ENCODE measurements at places on chromosomes 4 and X.

DNA sequence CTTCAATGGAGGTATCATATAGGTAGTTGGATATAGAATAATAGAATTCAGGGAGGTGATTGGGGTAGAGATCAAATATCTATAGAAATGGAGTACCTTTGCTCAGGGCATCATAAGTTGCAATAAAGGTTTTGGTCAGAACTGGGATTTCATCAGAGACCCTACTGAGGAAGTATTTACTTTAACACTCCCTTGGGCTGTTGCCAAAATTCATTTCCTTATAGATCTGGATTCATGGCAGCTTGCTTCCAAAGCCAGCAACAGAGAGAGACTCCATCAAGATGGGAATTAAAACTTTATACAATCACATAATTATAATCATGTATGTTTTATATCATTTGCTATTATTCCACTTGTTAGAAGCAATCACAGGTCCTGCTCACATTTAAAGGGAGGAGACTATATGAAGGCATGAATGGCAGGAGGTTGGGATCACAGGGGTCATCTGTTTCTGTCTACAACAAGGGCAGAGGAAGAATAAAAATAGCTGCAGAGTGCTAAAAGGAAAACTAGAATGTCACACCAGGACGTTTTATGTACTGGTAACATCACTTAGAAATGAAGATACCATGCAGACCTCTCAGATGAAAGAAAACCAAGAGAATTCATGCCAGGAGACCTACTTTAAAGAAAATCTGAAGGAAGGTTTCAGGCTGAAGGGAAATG, 902.1 kb upstream of the LCORL start:
- no peak for DNase-seq

DNA sequence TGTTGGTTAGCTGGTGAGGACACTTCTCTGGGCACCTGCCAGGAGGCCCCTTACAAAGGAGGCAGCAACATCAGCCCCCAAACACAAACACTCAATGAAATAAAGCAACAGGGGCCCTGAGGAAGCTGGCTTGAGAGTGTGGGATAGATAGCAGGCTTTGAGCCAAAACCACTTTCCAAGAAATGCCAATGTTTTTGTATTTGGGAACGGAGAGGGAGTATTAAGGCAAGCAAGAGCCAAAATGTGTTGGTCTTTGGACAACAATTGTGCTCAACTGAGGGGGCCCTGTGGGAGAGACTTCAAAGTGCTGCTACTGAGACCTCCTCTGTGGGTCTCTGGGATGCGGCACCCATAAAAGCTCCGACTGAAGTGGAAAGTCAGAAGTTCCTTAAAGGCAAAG, 41.0 kb downstream of the RAI2 start:
- DNase-seq = no peak

- no peak for DNase-seq
Observed at GRCh38 chr4:153020457-153020856, 84.3 kb downstream of the FHDC1 start.

GRCh38 chr4:101286663-101287062, 60.7 kb downstream of the PPP3CA start:
- no peak for DNase-seq

DNA sequence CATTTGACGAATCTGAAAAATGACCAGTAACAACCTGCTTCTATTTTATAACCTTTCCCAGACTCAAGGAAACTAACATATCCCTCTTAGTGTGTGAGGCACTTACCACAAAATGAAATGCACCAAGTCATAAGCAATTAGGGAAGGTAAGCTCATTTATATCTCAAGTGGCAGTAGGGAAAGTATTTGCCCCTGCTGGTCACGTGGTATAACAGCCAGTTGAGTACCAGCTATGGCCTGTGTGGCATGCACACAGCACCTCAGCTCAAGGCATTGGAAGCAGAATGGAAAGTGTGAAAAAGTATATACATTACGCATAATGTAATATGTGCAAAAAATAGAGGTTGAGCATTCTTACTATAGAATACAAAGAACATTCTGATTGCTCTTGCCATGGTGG, 178.3 kb upstream of the GYPA start:
- DNase-seq = no peak

GRCh38 chrX:139298437-139298836, 232.1 kb upstream of the F9 start:
- DNase-seq = no peak

DNA sequence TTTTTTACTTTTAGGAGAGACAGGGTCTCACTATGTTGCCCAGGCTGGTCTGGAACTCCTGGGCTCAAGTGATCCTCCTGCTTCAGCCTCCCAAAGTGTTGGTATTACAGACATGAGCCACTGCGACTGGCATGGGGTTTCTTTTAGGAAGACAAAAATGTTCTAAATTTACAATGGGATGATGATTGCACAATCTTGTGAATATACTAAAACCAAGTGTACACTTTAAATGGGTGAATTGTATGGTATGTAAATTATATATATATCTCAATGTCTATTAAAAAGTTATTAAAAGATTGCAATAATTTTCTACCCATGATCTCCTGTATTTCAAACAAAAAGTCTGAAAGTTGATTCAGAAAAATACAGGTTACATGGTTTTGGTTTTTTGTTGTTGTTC, 9.1 kb upstream of the MAGIX start:
- DNase-seq = no peak

- no peak for DNase-seq
Observed at GRCh38 chrX:51931566-51932150, 38.2 kb downstream of the MAGED1 start.

DNA sequence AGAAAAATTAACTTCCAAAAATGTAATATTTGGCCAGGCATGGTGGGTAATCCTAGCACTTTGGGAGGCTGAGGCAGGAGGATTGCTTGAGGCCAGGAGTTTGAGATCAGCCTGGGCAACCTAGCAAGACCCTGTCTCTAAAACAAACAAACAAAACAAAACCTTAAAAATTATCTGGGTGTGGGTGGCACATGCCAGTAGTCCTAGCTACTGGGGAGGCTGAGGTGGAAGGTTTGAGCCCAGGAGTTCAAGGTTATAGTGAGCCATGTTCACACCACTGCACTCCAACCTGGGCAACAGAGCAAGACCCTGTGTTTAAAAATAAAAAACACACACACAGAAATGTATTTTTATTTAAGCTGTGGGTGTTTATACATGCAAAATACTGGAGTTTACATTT, 12.0 kb downstream of the FAM120C start:
- DNase-seq = no peak

- no peak for DNase-seq
Observed at GRCh38 chrX:153525451-153525850, 8.0 kb downstream of the ATP2B3 start.

GRCh38 chr4:105808750-105809041, 86.6 kb upstream of the NPNT start:
- DNase-seq = no peak

DNA sequence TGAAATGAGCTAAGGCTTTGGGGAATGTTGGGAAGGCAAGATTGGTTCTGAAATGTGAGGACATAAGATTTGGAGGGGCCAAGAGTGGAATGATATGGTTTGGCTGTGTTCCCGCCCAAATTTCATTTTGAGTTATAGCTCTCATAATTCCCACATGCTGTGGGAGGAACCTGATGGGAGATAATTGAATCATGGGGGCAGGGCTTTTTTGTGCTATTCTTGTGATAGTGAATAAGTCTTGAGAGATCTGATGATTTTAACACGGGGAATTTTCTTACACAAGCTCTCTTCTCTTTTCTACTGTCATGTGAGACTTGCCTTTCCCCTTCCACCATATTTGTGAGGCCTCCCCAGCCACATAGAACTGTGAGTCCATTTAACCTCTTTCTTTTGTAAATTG, 157.6 kb upstream of the C1QTNF7 start:
- no peak for DNase-seq

DNA sequence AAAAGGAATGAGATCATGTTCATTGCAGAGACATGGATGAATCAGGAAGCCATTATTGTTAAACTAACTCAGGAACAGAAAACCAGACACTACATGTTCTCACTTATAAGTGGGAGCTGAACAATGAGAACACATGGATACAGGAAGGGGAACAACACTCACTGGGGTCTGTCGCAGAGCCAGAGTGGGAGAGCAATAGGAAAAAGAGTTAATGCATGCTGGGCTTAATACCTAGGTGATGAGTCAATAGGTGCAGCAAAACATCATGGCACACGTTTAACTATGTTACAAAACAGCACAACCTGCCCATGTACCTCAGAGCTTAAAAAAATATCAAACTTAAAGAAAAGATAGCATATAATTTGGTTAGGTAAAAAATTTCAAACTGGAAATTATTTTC, 281.4 kb downstream of the PABPC4L start:
- no peak for DNase-seq

DNA sequence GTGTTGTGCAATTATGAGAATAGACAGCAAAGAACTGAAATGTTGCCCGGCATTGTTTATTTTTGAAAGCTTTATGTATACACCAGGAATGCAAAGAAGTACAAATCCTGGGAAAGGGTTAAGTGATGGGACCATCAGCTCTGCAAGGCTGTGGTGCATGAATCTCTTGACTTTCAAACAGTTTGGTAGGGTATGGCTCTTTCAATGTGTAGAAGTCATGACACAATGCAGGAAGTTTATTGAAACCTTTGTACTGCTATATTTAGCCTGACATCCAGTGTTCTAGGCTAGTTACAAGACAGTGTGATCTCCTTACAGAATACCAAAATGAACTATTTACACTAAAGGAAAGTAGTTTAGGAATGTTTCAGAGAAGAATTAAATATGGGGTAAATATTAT, 206.8 kb upstream of the HAND2 start:
- DNase-seq = no peak

DNA sequence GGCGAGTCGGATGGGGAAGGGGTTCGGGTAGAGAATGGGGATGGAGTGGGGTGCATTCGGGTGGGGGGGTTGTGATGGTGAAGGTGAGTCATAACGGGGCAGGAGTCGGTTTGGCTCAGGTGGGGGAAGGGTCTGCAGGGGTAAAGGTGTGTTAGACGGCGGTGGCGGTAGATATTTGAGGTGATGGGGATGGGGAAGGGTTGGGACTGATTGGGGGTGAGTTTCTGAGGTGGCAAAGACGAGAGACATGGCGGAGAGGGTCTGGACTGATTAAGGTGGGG, 738 bp downstream of the SYP start:
- no peak for DNase-seq

GRCh38 chrX:24002167-24002566, 24.8 kb downstream of the KLHL15 start:
- no peak for DNase-seq

GRCh38 chr4:79796948-79797347, 276.1 kb downstream of the ANTXR2 start:
- DNase-seq = no peak

DNA sequence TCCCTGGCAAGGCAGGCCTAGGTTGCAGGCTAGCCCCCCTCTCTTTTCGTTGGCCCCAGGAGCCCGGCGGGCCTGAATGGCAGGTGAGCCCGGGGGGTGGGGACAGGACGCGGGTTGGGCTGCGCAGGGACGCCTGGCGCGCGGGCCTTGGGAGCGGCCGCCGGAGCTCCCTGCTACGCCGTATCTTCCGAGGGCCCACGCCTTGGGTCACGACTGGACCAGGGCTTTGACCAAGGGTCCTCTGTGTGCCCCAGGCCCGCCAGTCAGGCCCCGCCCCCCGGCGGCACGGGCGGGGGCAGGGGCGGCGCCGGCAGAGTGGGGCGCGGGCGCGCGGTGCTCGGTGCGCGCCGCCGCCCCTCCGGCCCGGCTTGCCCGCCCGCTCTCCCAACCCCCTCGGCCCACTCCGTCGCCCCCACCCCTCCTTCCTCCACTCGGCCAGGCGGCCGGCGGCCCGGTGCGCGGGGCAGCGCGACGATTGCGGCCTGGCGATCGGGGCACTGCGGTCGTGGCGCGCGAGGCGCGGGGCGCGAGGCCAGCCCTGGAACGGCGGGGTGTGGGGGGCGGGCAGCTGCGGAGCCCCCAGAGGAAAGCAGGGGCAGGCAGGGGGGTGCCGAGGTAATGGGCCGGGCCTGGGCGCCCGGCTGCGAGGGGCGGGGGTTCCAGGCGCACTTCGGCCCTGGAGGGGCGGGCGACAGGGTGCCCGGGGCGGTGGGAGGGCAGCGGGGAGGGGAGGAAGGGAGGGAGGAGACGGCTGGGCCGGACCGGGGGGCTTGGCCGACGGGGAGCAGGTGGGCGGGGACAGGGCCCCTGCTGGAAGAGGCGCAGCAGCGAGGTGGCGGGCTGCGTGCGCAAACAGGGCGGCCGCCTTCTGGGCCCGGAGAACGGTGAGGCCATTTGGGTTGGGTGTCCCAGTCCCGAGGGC, at the start of gene PRRG3:
PRRG3 (plus strand) TSS at position 798 of the 922 bp plus-strand sequence. CDS start 3,357 bp downstream, outside the sequence.
- no peak for DNase-seq

GRCh38 chr4:2858451-2859217, 15.0 kb downstream of the ADD1 start:
- DNase-seq = no peak

- DNase-seq = no peak
Observed at GRCh38 chrX:77597511-77597910, 150.3 kb downstream of the FGF16 start.

- DNase-seq = no peak
Observed at GRCh38 chr4:79576429-79576753, 168.4 kb upstream of the GK2 start.

DNA sequence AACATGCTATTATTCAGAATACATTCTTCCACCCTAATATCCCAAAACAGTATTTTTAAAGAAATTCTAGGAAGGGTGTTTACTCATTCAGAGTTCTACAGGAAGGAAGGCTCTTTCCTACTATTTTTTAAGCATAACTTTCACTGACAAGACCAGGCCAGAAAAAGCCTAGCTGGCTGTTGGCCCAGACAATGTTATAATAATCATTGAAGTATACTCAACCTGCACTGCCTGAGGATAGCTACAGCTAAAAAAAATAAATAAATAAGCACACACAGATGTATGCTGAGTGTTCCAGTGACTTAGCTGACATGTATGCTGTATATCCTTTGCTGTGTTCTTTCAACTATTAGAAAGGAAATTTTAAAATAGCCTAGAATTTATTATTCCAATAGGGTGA, 145.8 kb upstream of the SPRY1 start:
- no peak for DNase-seq

All from Peyer's patch (tissue), 4 donors.